Foreskin fibroblast (primary cell): ENCODE measurements at places on chromosomes 2 and 18.
A peak's percentile ranks its signal among the peaks of the same experiment; 100 is the strongest.

GRCh38 chr18:63135101-63135500 is 184.5 kb downstream of the BCL2 start:
- no peak for DNase-seq

GRCh38 chr2:49616800-49617199 is 462.5 kb upstream of the FSHR start:
- DNase-seq = no peak

DNA sequence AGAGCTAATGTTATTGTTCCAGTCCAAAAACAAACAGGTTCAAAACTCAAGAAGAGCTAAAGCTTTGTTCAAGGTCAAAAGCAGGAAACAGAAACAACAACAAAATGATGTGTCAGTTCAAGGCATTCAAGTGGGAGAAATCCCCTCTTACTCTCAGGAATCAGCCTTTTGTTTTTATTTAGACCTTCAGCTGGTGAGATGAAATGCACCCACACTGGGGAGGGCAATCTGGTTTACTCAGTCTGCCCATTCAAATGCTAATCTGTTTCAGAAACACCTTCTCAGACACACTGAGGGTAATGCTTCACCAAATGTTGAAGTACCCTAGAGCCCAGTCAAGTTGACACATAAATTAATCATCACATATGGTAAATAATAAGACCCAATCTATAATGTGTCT is 150.6 kb downstream of the TMX3 start:
- DNase-seq = no peak

DNA sequence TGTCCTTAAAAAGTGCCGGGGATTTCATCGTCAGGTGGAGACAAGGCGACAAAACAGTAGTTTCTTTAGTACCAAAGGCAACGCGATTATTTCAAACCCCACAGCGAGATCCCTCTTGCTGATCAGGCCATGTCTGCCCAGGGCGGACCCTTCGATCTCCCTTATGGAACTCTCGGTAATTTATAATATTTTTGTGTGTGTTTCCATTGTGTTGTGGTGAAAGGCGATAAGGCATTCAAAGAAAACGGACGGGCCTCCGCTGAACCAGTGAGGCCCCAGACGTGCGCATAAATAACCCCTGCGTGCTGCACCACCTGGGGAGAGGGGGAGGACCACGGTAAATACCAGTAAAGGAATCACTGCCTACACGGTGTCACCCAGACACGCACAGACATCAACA is 1.4 kb upstream of the GAD1 start:
- DNase-seq = no peak

DNA sequence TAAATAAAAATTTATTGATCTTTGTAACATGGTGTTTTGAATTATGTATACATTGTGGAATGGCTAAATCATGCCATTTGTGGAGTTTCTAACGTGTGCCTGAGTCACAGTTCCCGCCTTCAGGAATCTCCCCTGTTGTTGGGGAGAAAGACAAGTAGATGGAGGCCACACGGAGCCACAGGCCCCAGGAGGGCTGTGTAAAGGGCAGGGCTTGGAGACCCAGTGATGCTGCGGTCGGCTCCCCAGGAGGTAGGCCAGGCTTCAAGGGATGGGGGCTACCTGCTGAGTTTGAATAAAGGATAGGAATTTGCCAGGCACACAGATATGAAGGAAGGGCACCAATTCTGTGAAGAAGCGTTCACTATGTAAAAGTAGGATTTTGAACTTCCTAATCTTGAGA is 257.1 kb downstream of the GBX2 start:
- no peak for DNase-seq

GRCh38 chr2:40964509-40965250 is 512.8 kb upstream of the SLC8A1 start:
- no peak for DNase-seq

- no peak for DNase-seq
Observed at GRCh38 chr2:130917006-130917688, 80.4 kb downstream of the ARHGEF4 start.

- no peak for DNase-seq
Observed at GRCh38 chr18:939166-939565, 34.5 kb downstream of the ADCYAP1 start.

DNA sequence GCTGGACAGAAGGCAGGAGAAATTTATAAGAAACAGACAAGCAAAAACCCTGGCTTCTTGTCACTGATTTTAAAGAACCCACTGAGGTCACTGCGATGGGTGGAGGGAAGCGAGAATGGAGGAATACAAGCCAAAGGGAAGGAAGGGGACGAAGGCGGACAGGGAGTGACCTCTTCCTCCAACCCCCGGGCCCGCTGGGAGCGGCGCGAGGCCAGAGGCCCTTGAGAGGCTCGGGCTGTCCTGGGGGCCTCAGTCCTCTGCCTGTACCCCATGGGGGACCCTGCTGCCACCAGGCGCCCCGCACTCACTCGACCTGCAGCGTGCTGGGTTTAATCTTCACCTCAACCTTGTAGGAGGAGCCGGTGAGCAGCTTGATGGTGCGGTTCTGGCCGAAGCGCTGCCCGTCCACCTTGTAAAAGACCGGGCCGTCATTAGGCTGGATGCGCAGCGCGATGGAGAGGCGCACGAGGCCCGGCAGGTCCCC is 793 bp downstream of the CNRIP1 start:
- DNase-seq = peak; percentile 15

DNA sequence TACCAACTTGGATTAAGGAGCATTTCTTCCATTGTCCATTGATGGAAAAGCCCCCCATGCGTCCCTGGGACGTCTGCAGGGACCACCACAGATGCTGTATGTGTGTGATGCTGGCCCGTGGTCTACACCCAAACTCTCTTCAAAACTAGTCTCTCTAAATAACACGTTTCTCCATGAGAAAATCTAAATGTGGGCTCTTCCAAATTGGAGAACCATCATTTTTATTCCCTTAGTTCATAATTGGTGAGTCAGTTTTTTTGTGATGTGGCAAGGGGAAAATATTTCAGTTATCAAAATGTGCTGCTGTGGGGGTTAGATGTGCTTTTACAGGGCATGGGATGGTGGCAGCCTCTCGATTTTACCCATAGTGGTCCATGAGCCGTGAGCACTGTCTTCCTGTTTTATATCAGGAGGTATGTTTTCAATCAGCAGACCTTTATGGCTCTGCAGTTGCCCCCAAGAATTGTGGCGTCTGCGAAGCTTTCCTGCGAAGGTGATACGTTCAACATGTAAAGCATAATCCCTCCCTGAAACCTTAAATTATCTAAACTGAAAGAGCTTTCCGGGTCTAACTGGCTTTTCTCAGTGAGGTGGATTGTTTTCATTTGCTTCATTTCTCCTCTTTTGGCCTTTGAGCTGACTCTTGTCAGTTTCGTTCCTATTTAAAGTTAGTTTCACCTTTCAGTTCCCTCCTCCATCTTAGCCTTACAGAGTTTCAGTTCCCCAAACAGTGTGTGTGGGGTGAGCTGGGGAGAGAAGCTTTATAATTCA is 78.4 kb downstream of the SETBP1 start:
- no peak for DNase-seq

DNA sequence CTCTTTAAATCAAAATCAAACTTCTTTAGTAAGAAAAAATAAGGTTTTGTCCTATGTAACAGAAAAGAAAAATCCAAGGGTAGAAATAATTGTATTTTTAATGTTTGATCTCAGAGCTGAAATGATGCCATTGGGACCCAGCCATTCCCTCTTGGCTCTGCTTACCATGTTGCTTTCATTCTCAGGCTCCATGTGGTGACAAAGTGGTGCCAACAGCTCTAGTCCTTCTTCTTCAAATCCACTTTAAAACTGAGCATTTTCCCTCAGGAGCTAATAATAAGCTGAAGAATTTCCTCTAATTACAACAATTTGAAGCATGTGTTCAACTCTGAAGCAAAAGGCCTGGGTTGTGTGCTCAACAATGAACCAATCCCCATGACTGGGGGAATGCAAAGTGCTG is 327.9 kb downstream of the EN1 start:
- no peak for DNase-seq

- no peak for DNase-seq
Observed at GRCh38 chr2:57760381-57760801, 286.2 kb upstream of the VRK2 start.

DNA sequence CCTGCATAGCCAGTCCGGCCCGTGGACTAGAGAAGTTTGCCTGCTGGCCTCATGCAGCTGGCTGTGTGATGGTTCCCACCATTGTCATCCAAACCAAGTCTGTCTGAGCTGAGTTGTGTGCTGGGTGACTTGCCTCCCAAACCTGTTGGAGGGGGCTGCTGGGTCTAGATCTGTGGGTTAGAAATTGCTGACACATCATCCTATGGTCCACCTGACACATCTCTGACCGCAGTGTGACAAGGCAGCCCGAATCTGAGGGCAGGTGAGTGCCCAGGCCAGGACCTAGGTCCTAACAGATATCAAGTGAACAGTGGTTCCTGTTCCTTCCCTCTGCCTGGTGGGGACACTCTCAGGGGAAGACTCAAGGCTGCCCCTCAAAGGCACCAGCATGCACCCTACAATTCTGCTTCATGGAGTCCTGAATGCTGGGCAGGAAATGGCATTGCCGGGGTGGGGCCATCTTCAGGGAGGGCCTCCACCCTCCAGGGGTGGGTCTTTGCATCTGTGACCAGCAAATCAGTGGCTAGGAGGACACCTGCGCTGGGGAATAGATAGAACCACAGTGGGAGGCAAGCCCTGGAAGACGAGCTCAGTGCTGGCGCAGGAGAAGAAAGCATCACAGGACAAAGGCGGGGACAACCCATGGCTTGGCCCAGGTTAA is 117.9 kb upstream of the ID2 start:
- DNase-seq = no peak

DNA sequence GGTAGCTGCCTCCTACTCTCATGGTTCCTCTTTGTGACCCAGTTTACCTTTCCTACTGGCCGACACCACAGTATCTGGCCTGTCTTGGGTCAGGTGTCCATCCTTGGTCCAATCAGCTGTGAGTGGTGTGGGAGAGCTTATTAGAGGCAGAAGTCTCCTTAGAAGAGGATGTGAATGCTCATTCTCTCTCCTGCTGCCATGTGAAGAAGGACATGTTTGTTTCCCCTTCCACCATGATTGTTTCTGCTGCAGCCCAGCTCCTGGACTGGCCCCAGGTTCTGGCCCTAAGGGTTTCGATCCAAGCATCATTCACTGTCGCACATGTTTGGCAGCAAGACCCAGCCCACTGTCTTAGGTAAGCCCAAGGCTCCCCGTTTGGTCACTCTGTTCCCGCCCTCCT is 55.3 kb upstream of the TGIF1 start:
- DNase-seq = no peak

GRCh38 chr2:172931256-172931894 is 144.3 kb upstream of the MAP3K20 start:
- DNase-seq = no peak

GRCh38 chr2:226199555-226199954 is 600.1 kb downstream of the IRS1 start:
- DNase-seq = no peak

- DNase-seq = no peak
Observed at GRCh38 chr2:101109451-101110118, 41.6 kb downstream of the TBC1D8 start.

GRCh38 chr2:74080346-74080745 is 67.4 kb downstream of the BOLA3 start:
- DNase-seq = no peak

DNA sequence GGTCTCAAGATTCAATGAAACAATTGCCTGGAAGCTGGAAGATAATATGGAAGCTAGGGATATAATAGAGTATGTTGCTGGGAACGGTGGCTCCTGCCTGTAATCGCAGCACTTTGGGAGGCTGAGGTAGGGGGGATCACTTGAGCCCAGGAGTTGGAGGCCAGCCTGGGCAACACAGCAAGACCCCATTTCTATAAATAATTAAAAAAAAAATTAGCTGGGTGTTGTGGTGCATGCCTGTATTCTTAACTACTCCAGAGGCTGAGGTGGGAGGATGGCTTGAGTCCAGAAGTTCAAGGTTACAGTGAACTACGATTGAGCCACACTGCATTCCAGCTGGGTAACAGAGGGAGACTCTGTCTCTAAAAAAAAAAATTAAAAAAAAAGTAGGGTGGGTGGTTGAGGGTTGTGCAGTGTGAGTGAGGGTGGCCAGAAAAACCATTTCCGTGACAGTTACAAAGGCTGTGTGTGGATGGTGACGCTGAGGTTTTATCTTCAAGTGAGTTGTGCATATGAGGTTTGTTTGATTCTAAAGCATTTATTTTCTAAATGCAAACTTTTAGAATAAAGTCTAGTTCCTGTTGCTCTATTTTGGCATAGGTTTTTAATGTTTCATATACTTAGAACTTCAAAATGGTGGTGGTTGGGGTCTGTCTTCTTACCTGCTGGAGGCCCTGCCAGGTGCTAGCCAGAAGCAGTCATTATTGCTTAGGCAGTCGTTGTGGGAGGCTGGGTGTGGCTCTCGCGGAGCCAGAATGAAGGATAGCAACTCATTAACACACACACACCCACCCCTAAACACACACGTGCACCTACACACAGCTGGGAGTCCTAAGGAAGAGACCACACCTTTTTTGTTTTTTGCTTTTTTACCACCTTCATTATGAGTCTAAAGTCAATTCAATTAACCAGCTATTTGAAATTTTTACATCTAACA is 4.7 kb upstream of the IL1R2 start:
- DNase-seq = no peak

DNA sequence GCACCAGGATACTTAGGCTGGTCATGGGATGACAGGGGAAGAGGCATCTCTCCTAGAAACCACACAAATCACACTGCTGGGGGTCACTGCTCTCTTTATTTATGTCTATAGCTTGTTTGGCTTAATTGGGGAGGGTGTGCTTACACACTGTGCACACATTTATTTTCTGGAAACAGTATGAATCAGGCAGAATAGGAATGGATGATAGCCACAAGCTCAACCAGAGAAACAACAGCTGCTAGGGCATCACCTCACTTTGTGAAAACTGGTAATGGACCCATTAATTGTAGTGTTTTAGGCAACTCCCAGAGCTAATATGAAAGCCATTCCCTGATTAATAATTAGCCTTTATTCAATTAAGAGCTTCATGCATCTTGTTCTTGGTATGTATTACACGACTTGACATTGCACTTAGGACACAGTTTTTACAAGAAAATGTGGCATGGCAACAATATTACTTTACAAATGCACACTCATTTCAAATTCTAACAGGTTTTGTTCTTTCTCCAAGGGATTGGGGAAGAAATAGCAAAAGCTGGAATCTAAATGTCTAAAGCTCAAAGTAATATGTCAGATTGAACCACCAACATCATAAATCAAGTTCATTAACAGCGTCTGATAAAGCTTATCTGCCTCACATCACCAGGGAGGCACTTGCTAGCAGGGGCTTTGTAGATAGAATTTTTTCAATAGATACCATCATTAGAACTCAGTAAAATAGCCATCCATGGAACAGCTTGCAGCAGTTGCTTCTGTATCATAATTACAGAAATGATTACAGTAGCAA is 361.9 kb upstream of the FSHR start:
- DNase-seq = no peak

DNA sequence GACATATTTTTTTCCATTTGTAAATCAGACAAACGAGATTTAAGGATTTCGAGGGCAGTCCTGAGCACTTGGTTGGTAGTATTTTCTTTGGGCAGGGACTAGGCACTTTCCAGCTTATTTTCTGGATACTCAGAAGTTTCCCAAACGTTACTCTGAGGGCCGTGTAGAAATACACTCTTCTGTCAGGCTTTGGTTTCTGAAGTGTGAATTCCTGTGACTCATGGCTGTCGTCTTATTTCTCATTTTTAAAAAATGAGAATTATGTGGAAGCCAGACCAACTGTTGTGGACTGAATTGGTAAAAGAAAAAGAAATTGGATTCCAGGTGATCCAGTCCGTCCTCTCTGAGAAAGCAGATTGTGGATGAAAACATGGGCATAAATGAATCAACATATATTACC is 658.6 kb upstream of the FANCL start:
- peak; percentile 75 for DNase-seq

- DNase-seq = no peak
Observed at GRCh38 chr18:43650426-43650825, 373.1 kb upstream of the SYT4 start.

GRCh38 chr2:53252115-53252514 is 515.5 kb upstream of the CHAC2 start:
- DNase-seq = no peak
